GM12892 (cell line): ENCODE measurements at places on chromosomes 13 and 19.

- no peak for DNase-seq
Measured at GRCh38 chr19:4130744-4131438, 7.0 kb upstream of the MAP2K2 start.

- peak; percentile 66 for DNase-seq
Measured at GRCh38 chr19:14005349-14006084, 603 bp downstream of the RFX1 start.

DNA sequence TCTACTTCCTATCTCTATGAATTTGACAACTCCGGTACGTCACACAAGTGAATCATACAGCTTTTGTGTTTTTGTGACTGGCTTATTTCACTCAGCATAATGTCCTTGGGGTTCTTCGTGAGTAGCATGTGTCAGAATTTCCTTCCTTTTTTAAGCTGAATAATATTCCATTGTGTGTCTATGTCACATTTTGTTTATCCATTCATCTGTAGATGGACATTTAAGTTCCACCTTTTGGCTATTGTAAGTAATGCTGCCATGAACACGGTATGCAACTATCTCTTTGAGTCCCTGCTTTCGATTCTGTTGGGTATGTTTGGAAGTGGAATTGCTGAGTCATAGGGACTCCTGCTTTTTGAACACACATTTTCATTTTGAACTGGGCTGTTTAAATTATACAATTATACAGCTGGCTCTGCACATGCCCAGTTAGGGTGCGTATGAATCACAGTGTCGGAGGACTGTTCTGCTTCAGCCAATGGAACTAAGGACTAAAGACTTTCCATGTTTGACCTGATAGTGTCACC is 43.0 kb upstream of the C13orf42 start:
- DNase-seq = no peak

GRCh38 chr13:72884101-72884500 is 102.2 kb downstream of the PIBF1 start:
- DNase-seq = no peak

- no peak for DNase-seq
Measured at GRCh38 chr19:33953023-33953422, 156.4 kb downstream of the KCTD15 start.

DNA sequence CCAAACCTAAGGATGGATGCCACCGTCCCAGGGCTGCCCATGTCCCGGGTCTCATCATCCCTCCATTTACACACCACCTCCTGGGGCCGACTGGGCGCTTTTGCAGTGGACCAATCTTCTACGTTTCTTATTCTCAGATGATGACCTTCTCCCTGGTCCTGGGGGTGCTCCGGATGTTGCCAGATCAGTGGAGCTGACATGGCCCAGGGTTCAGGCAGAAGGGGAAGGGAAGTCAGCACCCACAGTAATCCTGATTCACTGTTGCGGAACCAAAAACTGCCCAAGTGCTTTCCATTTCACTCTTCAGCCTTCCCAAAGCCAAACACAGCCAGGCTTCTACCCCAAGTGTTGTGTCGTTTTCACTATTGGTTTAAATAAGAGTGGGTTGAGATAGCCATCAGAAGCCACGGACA is 29.8 kb downstream of the RAB20 start:
- DNase-seq = no peak

GRCh38 chr19:18480006-18480691 is 41.7 kb downstream of the ELL start:
- DNase-seq = no peak

GRCh38 chr19:30011051-30011578 is 69.1 kb downstream of the URI1 start:
- no peak for DNase-seq

DNA sequence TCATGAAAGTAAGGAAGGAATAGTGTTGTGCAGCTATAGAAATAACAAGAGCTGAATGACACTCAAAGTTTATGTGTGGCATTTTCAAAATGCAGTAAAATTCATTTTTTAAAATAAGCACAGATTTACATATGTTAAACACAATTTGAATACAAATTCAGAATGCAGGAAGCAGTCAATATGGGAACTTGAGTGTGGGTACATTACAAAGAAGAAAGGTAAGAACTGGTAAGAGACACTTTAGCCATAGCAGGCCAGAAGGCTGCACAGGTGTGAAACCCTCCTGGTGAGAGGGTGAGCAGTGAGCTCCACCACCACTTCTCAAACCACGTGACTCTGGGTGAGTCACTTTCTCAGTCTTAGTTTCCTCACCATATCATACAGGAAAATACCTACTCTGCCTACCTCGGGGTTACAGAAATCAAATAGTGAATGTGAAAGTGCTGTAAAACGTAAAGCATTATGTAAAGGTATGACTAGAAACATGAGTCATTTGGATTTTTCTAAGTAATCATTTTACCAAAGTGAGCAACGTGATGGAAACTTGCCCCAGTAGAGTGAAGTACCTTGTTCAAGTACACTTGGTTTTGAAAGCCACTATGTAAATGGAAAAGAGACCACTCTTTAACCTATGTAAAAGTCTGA is 40.5 kb downstream of the USP12 start:
- DNase-seq = peak; percentile 37

DNA sequence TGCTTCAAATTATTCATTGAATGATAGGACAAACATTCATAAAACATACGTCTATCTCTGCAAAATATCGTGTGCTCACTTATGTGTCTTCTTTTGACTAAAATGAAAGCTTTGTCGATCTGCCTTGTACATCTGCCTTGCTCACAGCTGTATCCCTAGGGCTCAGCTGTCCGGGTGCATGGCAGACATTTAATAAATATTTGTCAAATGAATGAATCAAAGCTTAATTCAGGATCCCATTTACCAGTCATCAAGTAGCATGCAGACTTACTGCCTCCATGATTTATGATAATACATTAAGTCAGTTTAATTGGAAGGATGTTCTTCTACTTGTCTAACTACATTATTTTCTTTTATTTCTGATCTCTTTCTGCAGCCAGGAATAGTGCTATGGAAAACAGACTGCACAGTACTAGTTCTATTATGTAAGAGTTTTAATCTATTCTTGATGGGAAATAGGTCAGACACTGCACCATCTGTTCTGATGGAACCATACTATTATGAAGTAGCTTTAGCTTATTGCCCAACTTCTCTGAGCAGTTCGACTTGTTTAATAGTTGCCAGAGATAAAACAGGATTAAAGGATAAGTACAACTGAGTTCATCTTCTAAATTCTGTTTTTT is 13.2 kb downstream of the SLC46A3 start:
- DNase-seq = no peak
